ENCODE measurements at places on chromosomes 4 and X.

- no peak for DNase-seq
Measured at GRCh38 chr4:3801931-3802550, 35.9 kb downstream of the ADRA2C start.

- peak; percentile 7 for DNase-seq
Measured at GRCh38 chr4:139692309-139693012, 26.8 kb downstream of the MGST2 start.

GRCh38 chr4:150337734-150338133, 244.2 kb upstream of the MAB21L2 start:
- DNase-seq = no peak

DNA sequence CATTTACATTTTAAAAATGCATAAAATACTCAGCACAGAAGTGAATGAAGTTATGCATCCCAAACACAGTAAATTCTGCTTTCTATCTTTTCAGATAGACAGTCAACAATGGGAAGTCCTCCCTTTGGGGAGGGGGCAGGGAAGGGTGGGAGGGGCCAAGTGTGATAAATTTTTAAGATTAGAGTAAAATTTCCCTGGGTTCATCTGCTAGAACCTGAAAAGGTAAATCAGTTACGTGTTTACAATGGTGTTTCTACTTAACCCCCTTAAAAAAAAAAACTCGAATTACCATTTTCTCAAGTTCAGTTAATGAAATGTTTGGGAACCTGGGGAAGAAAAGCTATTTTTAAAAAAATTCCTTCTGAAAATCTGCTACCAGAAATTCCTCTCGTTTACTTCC, 9.1 kb downstream of the PITX2 start:
- no peak for DNase-seq

DNA sequence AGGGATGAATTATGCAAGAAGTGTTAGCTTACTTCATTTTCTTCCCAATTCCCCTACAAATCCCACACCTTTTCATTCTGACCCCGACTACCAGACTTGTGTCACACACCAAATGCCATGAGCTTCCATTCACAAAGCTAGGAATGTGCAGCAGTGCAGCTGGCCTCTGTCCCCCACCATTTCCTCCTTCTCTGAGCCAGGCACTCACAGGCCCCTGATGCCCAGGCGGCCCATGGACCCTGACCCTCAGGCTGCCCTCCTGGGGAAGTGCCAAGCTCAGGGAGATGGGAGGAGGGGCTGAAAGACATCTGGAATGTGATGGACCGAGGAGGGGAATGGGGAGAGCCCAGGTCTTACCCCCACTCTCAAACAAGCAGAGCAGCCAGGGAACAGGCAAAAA, 67.0 kb upstream of the BCOR start:
- no peak for DNase-seq

- peak; percentile 41 for DNase-seq
Measured at GRCh38 chr4:73728091-73728741, 12.2 kb upstream of the CXCL8 start.

DNA sequence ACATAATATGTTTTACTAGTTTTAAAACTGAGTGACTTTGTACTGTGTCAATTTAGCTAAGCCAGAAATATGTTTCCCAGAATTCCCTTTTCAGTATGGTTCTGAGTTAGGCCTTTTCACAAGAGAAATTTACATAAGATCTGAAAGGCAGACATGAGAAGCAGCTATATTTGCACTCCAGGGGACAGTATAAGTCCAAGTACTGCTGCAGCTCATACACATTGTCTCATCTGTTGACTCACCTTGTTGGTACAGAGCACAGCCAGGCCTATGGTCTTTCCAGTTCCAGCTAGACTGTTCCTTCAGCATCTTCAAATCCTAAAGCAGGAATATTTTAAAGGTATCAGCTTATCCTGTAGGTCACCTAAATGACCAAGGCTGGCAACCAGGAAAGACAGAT, 53.5 kb downstream of the BMP3 start:
- DNase-seq = no peak

- DNase-seq = no peak
Measured at GRCh38 chr4:177222781-177223180, 86.9 kb upstream of the NEIL3 start.

DNA sequence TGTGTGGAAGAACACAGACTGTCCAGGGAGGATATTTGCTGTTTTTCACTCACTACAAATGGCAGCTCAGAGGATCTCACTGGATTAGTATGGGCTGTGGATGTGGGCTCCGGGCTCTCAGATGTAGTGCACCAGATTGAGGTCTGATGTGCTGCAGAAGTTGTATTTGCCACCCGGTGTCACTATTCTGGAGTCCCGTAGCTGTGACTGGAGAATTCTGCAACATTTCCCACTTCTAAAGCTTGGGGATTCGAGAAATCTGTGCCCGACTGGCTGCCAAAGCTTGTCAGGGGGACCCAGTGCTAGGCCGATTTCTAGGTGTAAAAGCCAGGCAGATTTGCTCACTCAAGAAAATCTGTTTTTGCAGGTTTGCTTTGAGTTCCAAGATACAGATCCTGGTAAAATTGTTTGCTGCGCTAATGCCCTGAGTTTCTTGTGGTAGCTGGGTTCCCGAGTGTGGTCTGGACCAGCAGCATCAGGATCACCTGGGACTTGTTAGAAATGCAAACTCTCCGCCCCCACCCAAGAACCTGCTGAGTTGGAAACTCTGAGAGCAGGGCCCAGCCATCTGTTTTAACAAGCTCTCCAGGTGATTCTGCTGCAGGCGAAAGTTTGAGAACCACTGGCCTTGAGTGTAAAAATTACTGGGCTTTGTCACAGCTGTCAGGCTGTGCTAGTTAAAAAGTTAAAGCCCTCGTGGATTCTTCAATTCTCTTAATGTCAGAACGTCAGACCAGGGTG, 18.1 kb downstream of the KIT start:
- no peak for DNase-seq

Measured in dermis microvascular lymphatic vessel endothelial cell (primary cell).